ENCODE measurements at places on chromosomes 13 and 19.

DNA sequence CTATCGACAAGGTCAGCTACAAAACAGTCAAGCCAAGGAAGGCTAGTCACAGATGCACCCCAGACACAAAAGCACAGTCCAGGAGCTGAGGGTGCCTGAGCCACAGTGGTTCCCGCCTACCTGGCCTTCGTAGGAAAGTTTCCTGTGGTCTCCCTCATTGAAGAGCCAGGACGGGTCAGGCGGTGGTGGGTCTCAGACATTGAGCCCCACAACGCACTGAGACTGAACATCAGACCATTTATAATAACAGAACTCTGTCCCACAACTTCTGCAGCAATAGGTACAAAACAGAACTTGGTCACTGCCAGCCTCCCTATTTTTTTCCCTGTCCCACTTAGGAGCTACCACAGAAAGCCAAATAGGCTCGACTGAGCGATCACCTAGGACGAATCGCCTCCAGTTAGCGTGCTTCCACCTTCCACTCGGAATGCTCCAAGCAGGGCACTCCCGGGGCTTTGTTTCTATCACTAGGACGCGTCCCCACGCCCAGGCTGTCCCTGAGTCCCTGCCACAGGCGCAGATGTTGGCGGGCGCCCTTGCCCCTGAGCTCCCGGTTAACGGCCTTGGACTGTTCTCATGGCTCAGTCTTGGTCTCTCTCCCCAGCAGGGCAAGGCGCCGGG lies 640 bp upstream of the ZNF544 start:
- no peak for DNase-seq

DNA sequence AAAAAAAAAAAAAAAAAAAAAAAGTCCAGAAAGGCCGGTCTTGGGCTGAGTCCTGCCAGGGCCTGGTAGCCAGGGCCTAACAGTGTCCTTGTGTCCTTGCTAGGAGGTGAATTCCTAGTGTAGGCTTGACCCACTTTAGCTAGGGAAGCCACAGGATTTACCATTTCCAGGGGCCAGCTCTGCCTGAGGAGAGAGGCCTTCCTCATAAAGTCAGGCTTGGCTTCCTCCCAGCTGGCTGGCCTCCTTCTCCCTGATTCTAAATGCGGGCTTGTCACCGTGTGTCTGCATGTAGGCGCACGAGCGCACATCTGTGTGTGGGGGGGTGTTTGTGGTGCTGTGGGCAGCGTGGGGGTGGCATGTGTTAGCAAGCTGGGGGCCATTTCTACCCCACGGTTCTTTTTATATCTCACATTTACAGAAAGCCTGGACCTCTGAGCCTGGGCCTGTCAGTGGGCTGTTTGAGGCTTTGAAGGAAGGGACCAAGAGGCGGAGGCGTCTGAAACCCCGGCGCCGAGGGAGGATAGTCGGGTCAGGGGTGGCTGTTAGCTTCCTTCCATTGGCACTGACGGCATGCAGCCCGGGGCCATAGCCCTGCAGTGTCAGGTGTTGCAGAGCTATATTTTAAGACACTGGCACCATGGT lies 31.7 kb downstream of the IER2 start:
- peak; percentile 90 for DNase-seq

GRCh38 chr13:99992949-99993351 lies 11.4 kb downstream of the ZIC2 start:
- DNase-seq = no peak

GRCh38 chr13:86729206-86729605 lies 930.0 kb upstream of the SLITRK6 start:
- no peak for DNase-seq

GRCh38 chr19:2771786-2772674 lies 11.0 kb downstream of the SGTA start:
- DNase-seq = peak; percentile 59

DNA sequence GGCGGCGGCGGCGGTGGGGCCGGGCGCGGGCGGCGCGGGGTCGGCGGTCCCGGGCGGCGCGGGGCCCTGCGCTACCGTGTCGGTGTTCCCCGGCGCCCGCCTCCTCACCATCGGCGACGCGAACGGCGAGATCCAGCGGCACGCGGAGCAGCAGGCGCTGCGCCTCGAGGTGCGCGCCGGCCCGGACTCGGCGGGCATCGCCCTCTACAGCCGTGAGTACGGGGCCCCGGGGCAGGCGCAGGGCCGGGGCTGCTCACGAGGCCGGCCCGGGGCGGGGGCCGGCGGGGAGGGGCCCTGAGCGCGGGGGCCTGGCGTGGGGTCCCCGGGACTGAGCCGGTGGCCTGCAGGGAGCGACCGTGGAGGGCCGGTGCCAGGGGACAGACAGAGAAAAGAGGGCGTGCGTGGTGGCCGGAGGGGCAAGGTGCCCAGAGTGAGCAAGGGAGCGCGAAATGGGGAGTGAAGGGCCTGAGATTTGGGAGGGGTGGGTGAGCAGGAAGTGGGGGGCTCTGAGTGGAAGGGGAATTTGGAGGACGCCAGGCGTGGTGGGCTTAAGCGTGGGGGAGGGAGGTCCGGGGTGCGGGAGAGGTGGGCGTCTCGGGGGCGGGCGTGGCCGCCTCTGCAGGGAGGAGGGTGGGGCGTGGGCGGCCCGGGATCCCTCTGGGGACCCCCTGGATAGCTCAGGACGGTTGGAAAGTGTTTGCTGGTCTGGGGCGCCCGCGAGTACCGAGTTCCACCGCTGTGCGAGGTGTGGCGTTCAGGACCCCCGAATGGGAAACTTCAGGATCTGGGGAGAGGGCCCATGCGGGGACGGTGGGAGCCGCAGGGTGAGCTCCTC lies 575 bp downstream of the CARM1 start:
- DNase-seq = peak; percentile 75

GRCh38 chr13:78709028-78709427 lies 50.1 kb upstream of the OBI1 start:
- no peak for DNase-seq

DNA sequence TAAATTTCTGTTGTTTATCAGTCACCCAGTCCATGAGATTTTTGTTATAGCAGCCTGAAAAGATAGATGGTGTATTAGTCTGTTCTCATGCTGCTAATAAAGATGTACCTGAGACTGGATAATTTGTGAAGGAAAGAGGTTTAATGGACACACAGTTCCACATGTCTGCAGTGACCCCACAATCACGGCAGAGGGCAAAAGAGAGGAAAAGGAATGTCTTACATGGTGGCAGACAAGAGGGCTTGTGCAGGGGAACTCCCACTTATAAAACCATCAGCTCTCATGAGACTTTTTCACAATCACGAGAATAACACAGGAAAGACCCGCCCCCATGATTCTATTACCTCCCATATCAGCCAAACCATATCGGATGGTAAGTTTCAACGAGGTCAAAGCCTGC lies 309.2 kb downstream of the LIG4 start:
- DNase-seq = no peak

DNA sequence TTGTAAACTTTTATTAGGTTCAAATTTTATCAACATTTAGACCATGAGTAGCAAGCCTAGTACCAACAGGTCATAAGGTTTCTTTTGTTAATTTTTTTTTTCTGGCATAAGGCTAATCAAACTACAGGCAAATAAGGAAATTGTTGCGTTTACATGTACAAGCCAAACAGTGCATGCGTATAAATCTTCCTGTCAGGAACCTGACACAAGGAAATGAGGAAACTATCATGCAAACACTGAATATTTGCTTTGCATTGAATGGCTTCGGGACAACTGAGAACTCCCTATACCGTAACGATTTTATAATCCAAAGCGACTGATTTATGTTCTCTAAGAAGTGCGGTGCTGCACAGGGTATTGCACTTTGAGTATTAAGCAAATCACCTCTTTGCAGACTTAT lies 133.0 kb upstream of the TRPC4 start:
- no peak for DNase-seq

GRCh38 chr19:49331616-49332055 lies 3.6 kb upstream of the CD37 start:
- DNase-seq = peak; percentile 42

GRCh38 chr19:16446724-16447368 lies 24.9 kb downstream of the EPS15L1 start:
- DNase-seq = peak; percentile 82

DNA sequence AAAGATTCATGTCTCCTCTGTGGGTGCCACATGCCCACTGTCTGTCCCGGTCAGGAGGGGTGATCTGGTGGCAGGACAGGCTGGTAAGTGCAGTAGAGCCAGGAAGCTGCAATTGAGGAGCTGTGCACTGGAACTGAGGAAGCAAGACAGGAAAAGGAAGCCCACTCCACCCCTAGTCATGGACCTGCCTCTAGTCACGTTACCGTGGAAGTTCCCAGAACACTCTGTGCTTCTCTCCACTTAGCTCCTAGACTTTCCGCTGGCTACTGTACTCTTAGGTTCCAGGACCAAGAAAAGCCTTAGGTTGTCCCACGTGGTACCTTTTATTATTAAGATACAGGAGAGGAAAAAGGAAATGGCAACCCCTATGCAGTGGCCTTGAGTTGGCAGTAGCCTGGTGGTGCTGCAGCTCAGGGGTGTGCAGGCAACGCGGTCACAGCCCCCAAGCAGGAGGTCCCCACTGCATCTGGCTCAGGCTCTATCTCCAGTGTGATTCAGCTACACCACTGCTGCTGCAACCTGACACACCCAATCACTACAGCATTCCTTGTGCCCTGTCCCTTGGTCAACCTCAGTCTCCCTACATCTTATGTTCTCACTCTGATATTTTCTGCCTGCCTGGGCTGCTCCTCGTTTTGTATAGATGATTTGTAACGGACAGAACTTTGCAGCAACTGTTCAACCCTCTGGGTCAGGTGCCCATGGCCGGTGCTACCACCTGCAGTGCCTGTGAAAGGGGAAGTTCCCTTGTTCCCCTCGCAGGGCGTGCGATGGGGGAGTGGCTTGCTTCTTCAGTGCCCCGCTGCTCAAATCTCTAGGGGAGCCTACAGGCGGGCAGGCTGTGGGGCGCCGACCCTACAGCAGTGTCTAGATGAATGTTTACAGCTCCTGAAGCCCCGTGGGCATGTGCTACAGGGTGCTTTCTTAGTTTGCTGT lies 24.4 kb upstream of the GPR12 start:
- peak; percentile 38 for DNase-seq

GRCh38 chr13:80100636-80101035 lies 240.3 kb downstream of the SPRY2 start:
- no peak for DNase-seq

GRCh38 chr19:41997851-41998229 lies 3.8 kb upstream of the ATP1A3 start:
- no peak for DNase-seq

DNA sequence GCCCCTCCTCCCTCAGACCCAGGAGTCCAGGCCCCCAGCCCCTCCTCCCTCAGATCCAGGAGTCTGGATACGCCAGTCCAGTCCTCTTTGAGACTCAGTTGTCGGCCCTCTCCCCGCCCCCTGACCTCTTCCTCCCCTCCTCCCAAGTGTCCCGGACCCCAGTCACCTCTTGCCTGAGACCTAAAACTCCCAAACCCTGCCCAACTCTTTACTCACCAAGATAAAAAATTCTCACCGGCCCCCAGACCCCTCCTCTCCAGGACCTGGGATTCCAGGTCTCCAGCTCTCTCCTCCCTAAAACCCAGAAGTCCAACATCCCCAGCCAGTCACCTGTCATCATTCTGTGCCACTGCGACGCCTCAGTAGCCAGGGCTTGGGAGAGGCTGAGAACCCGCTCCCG lies 1.4 kb upstream of the HSD17B14 start:
- DNase-seq = no peak

DNA sequence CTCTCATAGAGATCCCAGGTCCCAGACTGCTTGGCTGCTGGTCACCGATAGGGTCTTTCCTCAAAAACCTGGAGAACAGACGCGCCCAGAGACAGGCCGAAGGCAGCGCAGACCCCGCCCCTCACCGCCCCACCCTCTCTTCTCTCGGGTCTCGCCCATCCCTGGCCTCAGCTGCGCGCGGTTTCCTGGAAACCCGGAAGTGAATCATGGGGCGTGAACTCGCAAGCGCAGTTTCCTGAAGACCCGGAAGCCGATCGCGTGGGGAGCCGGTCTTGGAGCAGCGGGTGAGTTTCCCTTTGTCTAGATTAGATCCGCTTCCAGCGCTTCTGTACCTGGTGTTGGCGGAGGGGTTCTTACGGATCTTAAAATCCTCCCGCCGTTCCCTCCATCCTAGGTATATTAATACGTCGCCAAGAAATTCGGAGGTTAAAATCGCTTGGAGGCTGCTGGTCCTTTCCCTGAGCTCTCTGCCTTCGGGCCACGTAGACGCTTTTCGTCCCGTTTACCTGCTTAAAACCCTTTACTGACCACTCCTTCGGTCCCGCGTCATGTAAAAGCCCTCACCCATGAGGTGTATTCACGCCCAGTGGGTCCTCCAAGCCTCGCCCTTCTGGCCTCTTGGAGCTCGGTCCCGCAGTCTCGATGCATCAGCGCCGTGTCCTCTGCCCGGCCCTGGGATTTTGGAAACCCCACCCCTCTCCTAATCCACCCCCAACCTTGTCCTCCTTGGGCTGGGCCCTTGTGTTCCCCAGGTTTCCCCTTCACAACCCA lies at the start of gene ZNF578:
ZNF578 (plus strand) TSS at position 230 of the 771 bp plus-strand sequence. CDS start 48,293 bp downstream, outside the sequence.
- DNase-seq = peak; percentile 94

DNA sequence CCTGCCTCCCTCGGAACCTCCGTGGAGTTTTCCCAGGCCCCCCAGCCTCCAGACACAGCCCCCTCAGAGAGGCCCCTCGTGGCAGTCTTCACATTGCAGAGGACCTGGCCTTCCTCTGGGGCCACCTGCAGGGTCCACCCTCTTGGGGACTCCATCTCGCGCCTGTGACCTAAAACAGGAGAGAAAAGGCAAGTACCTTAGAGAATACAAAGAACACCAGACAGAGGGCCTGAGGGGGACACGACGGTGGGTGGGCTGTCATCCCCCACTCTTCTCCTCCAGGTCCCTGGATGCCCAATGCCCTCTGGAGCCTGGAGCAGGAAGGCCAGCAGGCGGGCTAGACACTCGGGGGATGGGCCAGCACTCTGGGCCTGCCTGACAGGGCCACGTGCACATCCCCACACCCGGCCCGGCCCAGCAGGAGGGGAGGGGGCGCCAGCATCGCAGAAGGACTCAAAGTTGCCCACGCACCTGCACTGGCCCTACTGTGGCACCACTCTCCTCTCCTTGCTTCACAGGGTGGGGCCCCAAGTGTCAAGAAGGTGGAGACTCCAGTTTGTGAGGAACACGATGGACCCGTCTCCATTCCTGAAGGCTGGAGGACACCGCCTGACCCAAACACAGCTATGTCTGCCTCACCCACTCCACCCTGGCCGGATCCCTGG lies 4.3 kb upstream of the A1BG start:
- DNase-seq = peak; percentile 15

DNA sequence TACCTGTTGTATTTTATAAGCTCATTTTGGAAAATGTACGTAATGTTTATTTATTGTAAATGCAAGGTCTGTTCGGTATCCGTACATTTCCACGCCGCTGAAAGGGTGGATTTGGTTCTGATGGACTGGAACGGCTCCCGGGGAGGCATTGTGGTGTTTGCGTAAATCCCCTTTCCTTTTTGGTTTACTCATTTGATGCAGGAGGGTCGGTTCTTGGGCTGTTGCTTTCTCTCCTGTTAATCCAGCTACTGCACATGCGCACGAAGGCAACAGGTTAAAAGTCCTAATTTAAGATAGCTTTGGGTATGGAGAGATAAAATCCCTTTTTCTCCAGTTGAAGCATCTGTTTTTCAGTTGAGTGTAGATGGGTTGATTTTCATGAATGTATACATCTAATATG lies 224.4 kb downstream of the TM9SF2 start:
- DNase-seq = no peak

- DNase-seq = no peak
Measured at GRCh38 chr13:91318886-91319285, 28.6 kb upstream of the MIR17HG start.
